ENCODE measurements at places on chromosomes 12 and 14. TPM values are rescaled to one million over a fixed set of nuclear protein-coding genes. Genes with fewer than 3 reads are reported as not detected.

OTUB2 gene
- total RNA-seq = 0.27 TPM

C1R gene
- 143 TPM for total RNA-seq

- H3K4me1 ChIP-seq = no peaks in the 10 kb centered on the region
- H3K27ac ChIP-seq = no peak overlapping the region
- H3K36me3 ChIP-seq = no peaks in the 10 kb centered on the region
- no peaks in the 10 kb centered on the region for H3K27me3 ChIP-seq
- no peak for DNase-seq
Observed at GRCh38 chr14:49930720-49931119, 37.8 kb downstream of the ARF6 start.

- no peak overlapping the region for H3K4me3 ChIP-seq
- no peak overlapping the region for H3K27ac ChIP-seq
- H3K36me3 ChIP-seq = no peaks in the 10 kb centered on the region
- no peaks in the 10 kb centered on the region for H3K27me3 ChIP-seq
- peaks cover 3% of the 10 kb centered on the region for H3K4me1 ChIP-seq
Observed at GRCh38 chr12:119710965-119711551, 43.1 kb downstream of the PRKAB1 start.

GRCh38 chr14:105337966-105338741 is 23.6 kb downstream of the PACS2 start:
- H3K4me1 ChIP-seq = peaks cover 90% of the 10 kb centered on the region
- H3K36me3 ChIP-seq = no peaks in the 10 kb centered on the region
- peak overlapping the region; percentile 85 for H3K27ac ChIP-seq

- H3K27ac ChIP-seq = peak overlapping the region; percentile 52
- no peak overlapping the region for H3K4me3 ChIP-seq
- no peak for DNase-seq
- peaks cover 54% of the 10 kb centered on the region for H3K4me1 ChIP-seq
- H3K36me3 ChIP-seq = no peaks in the 10 kb centered on the region
- H3K27me3 ChIP-seq = no peaks in the 10 kb centered on the region
Observed at GRCh38 chr14:22500954-22501726, 87.9 kb downstream of the DAD1 start.

DNA sequence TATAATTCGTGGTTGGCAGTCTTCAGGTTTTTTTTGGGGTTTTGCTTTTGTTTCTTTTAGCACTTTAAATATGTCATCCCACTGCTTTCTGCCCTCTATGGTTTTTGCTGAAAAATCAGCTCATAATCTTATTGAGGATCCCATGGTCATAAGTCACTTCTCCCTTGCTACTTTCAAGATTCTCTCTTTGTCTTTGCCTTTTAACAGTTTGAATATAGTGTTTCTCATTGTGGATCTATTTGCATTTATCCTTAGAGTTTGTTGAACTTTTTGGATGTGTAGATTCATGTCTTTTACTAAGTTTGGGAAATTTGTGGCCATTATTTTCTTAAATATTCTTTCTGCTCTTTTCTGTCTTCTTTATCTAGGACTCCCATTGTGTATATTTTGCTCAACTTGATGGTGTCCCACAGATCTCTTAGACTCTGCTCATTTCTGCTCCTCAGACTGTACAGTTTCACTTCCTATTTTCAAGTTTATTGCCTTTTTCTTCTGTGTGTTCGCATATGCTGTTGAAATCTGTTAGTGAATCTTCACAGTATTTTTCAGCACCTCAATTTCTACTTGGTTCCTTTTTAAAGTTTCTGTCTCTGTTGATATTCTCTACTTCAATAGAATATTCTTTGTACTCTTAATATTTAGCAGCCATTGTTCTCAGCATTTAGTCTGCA is 70.8 kb downstream of the WNK1 start:
- DNase-seq = no peak
- no peak overlapping the region for H3K27ac ChIP-seq
- no peaks in the 10 kb centered on the region for H3K27me3 ChIP-seq
- H3K4me3 ChIP-seq = no peak overlapping the region

Data from left ventricle myocardium inferior (tissue), 1 donor.